ENCODE measurements at places on chromosomes 1 and 21.

- no peak for DNase-seq
These were observed 108.3 kb downstream of the ETS2 start for GRCh38 chr21:38913893-38914527.

DNA sequence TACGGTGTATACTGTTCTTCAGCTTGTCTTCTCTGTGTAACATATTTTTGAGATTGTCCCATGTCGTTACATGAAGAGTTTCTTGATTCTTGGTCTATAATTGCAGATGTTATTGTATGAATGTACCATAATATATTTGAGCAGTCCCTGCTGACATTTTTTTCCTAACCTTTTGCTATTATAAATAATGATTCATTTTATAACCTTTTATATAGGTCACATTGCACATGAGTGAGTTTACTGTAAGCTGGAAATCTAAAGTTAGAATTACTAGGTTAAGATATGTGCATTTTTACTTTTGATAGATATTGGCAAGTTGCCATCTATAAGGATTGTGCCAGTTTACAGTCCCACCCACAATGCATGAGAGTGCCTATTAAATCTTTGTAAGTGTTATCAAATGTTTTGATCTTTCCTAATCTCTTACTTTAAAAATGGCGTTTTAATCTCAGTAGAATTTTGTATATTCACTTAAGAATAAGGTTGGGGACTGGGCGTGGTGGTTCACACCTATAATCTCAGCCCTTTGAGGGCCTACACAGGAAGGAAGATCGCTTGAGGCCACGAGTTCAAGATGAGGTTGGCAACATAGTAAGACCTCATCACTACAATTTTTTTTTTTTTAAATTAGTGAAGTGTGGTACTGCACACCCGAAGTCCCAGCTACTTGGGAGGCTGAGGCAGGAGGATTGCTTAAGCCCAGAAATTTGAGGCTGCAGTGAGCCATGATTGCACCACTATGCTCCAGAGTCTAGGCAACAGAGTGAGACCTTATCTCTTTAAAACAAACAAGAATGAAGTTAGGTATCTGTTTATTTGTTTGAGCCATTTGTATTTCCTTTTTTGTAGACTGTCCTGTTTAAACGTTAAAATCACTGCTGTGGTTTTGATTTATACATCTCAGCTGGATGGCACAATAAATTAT is 36.5 kb downstream of the ZMYM1 start:
- no peak for DNase-seq

DNA sequence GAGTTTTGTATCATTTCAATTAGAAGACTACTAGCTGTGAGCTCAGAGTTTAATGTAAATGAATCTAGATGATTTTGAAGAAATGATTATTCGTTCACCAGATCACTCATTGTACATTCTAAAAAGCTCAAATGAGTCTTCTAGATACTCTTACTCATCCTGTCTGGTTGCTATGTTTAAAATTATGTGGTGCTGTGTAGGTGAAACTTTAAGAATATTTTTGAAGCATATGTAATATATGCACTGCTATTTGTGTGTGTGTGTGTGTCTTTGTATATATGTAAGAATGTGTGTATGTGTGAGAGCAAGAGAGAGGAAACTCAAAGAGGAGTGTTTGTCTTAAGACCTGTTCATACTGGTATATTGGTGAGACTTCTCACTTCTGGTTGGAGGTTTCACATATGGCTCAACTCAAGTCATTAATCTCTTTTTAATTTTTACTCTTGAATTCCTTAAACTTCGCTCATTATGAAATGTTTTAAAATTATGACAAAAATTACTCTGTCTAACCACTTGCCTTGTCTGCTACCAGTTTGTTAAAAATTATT is 8.6 kb upstream of the C1orf105 start:
- DNase-seq, result no peak

- DNase-seq, result no peak
These were observed 167.2 kb upstream of the HMCN1 start for GRCh38 chr1:185566995-185567394.

DNA sequence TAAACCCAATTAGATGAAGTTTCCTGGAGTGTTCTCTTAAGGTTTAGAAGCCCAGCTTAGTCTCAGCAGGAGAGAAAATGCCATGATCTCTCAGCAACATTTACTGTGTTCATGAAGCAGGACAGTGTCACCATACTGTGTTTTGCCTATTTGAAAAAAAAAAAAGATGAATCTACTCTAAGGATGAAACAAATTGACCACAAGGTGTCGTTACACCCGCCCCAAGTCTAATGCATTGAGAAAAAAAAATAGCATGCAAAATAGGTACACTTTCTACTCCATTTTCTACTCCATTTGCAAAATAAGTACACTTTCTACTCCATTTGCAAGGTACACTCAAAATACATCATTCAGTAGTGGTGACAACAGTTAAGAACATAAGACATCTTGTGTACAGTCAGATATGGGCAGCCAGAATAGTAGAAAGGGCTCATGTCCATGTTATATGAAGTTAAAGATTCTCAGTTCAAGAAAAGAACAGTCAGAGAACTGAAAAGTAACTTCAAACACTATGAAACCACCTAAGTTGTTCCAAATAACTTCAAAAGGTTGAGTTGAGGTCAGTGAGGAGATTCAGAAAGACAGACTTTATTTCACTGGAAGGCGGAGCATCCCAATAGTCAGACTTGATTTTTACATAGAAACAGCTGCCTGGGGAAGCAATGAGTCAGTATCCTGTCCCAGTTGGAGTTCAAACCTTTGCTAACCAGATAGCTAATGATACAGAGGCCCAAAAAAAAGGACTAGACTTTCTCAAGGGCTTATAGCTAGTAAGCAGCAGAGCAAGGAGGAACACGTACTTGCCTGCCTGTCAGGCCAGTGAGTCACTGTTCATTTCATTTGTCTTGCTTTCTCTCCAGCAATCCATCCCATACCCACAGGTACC is 13.3 kb downstream of the PLPPR5 start:
- no peak for DNase-seq

GRCh38 chr1:207838156-207839082 is 72.5 kb downstream of the CD34 start:
- DNase-seq, result no peak

DNA sequence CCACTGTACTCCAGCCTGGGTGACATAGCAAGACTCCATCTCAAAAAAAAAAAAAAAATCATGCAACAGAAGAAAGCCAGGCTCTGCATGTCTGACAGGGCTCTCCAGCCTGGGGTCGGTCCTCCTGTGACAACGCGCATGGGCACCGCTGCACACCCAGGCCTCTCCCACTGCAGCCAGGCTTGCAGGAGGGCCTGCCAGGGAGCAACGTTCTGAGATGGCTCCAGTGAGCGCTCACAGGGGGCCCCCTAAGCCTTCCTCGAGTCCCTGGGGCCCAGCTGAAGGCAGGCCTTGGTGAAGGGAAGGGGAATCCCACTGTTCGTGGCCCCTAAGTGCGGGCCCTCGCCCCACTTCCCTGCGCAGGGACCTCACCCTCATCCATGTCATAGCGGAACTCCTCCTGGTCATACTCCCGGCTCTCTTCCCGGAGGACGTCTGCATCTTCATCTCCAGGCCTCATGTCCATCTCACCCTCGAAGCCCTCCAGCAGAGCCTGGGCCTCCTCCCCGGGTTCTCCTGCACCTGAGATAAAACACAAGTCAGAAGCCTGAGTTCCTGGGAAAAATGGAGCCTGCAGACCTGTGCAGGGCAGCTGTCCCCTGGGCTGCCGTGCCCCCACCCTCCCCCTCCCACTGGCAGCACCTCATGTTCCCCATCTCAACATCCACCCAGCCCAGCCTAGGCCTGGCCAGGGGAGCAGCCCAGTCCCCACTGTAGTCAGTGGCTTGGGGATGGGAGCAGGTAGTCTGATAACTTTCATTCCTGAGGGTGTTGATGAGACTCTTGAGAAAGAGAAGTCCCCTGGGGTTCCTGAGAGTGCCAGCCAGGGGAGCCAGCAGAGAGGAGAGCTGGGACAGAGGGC is 20.3 kb downstream of the RSPH1 start:
- DNase-seq, result peak; percentile 35

DNA sequence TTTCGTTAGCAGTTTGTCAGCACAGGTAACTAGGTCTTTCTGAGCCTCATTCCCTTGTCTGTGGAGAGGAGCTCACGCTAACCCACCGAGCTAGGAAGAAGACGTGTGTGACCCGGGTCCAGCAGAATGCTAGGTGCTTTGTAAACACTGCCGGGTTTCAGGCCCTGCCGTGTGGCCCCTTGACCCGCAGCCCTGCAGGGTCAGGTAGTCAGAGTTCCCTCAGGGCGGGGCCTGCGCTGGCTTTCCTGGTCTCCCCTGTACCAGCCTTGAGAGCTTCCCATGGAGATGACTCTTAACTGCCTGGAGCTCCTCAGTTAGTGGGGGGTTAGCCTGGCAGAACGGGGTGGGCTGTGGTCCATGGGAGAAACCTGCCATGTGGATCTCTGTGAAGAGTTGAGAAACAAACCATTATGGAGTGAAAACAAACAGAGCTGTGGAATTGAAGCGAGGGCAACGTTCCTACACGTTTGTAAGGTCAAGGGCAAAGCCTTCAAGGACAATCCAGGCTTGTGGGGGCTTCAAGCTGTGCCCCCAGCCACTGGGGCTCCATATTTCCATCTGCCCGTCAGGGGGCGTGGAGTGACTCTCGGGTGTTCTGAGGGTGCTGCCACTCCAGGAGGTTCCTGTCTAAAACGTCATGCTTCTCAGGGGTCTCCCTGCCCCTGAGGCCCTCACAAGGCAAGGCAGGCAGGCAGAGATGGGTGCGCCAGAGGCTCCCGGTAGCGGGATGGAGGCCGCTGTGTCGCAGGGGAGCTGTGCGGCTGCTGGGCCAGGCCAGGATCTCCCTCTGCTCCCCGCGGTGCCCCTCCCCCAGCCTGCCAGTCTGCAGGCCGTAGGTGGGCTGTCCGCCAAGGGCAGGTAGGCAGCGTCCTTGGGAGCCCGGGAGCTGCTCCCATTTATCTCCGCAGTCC is 23.8 kb downstream of the LHX4 start:
- DNase-seq, result no peak

GRCh38 chr1:36920371-36920770 is 113.9 kb downstream of the GRIK3 start:
- DNase-seq, result no peak

Measured in left lobe of liver (tissue), 2 donors.